Activated gamma-delta T cell treated with anti-CD3 and anti-CD28 coated beads, Interleukin-2, amount 50 U/mL, for 16 hours (primary cell): ENCODE measurements at places on chromosomes 4 and X.

GRCh38 chr4:139794158-139794954 lies 128.7 kb downstream of the MGST2 start:
- DNase-seq = no peak

DNA sequence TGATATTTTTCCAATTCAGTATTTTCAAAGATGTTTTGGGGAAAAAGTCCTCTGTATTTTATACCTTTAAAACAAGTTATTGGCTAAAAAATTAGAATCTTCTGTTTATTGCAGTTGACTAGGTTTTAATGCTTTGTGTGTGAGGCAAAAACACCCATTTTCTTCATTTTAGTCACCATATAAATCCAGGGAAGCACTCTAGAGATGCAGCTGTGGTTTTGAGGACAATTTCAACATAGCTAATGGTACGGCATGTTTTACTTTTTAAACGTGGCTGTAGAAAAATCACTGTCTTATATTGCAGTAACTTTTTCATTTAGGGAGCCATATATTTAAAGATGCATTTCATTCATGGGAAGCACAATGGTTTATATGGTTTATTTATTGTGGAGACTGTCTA lies 129.1 kb upstream of the PITX2 start:
- no peak for DNase-seq

GRCh38 chr4:74499986-74500781 lies 55.2 kb downstream of the AREG start:
- no peak for DNase-seq

DNA sequence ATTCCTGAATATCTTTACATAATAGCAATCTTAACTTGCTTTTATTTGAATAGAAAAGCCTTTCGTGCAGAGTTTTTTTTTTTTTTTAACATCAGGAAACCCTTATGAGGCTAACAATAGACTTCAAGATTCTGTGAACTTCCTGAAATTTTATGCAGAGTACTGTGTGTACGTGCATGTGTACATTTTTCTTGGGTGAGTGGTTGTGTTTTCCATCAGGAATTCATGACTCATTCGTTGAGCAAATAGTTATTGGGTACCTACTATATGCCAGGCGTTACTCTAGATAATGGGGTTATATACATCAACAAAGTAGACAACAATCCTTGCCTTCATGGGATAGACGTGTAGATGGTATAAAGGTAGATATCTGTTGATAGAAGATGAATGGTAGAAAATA lies 59.1 kb downstream of the MRPL1 start:
- DNase-seq = no peak

- no peak for DNase-seq
These were observed 128.5 kb downstream of the LARP7 start for GRCh38 chr4:112765317-112765974.

GRCh38 chrX:16946971-16947562 lies 609 bp downstream of the REPS2 start:
- no peak for DNase-seq

DNA sequence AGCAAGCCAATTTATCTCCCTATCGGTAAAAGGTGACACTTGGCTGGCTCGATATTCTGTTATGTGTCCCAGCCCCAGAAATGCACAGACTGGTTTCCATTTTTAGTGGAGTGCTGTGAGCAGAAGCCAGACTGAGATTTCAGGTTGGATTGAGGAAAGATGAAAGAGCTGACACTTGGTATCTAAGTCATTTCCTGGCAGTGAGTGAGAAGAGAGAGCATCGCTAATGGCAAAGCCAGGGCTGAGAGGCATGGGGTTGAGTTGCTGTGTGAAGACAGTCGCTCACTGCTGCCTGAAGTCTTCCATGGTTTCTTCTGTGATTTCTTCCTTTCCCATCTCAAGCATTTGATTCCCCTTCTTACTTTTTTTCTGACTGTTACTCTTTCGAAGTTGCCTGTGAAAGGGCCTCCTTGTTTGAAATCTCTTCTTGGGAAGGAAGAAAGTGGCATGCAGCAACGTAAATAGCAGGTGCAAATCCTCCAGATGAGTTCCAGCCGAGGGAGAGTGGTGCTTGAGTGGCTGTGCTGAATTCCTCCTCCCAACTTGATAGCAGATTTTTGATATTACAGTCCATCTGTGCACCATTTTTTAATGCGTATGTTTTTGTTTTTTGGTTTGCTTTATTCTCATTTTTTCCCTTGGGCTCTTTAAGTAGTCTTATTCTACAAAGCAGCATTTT lies 109.2 kb upstream of the LIMCH1 start:
- no peak for DNase-seq

GRCh38 chr4:153008578-153009199 lies 72.6 kb downstream of the FHDC1 start:
- no peak for DNase-seq

DNA sequence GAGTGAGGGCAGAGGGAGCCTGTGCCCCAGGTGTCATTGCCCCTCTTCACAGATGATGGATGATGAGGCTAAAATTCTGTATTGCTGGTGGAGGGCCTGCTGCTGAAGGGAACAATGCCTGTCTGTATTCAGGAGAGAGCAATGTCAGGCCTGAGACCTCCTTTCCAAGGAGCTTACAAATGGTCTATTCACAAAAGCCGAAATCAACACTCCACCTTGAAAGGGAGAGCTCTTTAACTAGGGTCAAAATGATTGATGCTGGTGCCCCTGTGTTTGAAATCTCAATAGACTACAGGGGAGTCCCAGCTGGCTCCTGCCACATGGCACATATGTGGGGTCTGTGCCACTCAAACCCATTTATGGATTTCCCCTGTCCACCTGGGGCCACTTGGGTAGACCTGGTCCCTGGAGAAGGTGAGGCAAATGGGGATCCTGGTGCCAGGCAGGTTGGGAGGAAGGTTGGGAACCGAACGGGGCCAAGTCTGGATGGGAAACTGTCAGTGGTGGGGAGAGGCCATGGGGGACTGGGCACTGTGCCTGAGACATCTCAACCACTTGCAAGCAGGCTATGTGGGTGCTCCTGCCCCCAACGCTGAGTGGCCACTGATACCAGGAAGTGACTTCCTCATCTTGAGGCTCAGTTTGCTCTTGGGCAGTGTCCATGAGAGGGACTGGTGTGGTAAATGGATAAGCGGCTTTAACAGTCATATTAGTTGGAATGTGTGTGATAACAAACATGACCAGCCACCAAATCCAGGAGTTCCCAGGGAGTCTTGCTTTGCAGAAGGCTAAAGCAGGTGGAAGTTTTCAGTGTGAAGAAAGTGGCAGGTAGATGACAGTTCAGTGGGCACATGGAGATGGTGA lies 223.8 kb upstream of the PSAPL1 start:
- DNase-seq = no peak

- DNase-seq = no peak
These were observed 14.2 kb downstream of the PHOX2B start for GRCh38 chr4:41734371-41734770.

DNA sequence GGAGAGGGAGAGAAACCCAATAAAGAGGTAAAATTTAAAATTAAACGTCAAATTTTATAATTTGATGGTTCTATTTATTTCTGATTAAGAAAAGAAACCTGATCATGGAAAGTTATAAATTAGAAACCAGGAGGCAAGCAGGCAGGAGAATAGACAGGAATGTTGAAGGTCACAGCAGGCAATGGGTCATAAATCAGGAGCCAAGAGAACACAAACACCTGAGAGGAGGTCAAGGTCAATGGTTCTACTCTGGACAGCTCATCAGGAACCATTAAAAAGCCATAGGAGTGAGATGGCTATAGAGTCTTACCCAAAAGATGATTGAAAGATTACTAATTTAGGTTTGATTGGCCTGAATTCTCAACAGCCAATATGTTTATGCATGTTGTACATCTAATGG lies 126.9 kb upstream of the HCCS start:
- DNase-seq = no peak

- no peak for DNase-seq
These were observed 805.9 kb upstream of the GRID2 start for GRCh38 chr4:91497892-91498291.

- no peak for DNase-seq
These were observed 178.7 kb downstream of the CHIC2 start for GRCh38 chr4:53885668-53886067.

DNA sequence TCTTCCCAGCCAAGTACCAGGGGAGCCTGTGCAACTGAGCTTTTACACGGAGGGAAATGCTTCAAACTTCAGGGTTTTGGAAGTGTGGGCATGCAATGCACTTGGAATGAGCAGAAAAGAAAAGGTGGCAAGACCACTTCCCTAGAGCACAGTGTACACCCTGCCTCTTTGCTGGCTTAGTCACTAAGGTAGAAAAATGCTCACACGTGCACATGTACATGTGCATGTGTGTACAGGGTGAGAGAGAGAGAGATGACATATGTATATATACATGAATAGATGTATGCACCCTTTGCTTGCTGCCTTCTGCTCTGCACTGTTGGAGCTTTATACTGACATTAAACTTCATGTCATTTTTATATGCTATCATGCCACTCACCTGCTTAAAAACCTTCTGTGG lies 7.9 kb upstream of the KLF3 start:
- no peak for DNase-seq

DNA sequence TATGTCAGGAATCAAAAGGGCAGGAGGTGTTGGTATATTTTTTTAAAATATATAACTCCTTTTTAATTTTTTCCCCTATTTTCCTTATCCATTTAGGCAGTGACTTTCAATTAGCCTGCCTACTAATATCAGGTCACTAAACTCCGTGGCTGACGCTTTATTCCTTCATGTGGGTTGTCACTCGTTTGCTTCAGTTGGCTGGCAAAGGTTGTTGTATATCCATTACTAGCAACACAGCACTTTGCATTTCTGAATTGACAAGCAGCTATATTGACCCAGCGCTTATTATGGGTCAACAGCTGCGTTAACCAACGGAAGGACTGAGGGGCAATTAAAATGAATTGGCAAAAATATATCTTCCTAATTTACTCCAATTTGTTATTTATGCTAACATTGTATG lies 87.7 kb downstream of the ARX start:
- DNase-seq = no peak

GRCh38 chr4:145734031-145734430 lies 54.1 kb downstream of the C4orf51 start:
- DNase-seq = no peak

GRCh38 chr4:1105662-1106061 lies 7.7 kb downstream of the RNF212 start:
- DNase-seq = no peak

GRCh38 chrX:131894995-131895394 lies 128.1 kb upstream of the STK26 start:
- no peak for DNase-seq

- DNase-seq = no peak
These were observed 22.8 kb downstream of the GABRB1 start for GRCh38 chr4:47054130-47054529.

- no peak for DNase-seq
These were observed 86.9 kb upstream of the MSX1 start for GRCh38 chr4:4772534-4772933.

DNA sequence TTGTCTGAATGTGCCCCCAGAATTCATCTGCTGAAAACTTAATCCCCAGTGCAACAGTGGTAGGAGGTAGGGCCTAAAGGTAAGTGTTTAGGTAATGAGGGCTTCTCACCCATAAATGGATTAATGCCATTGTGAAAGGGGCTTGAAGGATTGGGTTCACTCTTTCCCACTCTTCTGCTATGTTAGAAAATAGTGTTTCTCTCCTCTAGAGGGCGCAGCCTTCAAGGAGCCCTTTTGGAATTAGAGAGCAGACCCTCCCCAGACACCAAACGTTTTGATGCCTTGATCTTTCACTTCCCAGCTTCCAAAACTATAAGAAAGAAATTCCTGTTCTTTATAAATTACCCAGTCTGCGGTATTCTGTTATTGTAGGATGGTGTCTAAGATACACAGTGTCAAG lies 706.4 kb downstream of the SMARCA1 start:
- no peak for DNase-seq

DNA sequence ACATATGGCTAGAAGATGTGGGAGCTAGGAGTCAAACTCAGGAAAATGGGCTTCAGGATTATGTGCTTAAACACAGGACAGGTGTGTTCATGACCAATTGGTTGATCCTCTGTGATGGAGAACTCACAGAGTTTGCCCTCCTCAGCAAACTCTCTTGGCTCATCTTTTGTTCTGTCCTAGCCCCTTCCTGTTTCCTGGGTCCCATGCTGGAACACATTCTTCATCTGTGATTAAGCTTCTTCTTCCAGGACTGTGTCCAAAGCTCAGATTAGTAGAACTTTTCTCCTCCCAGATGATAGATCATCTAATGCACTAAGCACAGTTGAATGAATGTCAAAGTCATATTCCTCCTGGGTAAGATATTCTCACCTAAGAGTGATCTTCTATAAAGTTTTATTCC lies 38.8 kb upstream of the TCEANC start:
- DNase-seq = no peak

DNA sequence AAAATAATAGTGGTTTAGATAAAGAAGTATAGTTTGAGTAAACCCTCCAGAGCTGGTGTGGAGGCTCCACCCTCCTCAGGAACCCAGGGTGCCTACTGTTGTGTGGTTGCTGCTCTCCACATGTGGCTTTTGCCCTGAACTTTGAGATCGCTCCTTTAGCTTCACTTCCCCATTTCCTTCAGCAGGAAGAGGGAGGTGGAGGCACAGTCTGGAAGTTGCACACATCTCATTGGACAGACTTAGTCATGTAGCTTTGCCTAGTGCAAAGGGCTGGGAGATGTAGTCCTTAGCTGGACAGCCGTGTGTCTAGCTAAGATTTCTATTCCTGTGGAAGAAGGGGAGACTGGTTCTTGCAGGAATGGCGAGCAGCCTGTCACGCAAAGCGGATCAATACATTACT lies 37.9 kb downstream of the RGS12 start:
- no peak for DNase-seq
